ENCODE measurements at places on chromosomes 5 and 9.

GRCh38 chr5:65268525-65268924 is 213.2 kb downstream of the ADAMTS6 start:
- DNase-seq, result no peak
- no peaks in the 10 kb centered on the region for H3K27me3 ChIP-seq
- no peak overlapping the region for H3K4me3 ChIP-seq
- H3K36me3 ChIP-seq, result peaks cover 69% of the 10 kb centered on the region
- H3K27ac ChIP-seq, result no peak overlapping the region
- H3K4me1 ChIP-seq, result peaks cover 6% of the 10 kb centered on the region

- H3K27ac ChIP-seq, result no peak overlapping the region
- H3K4me3 ChIP-seq, result no peak overlapping the region
- H3K27me3 ChIP-seq, result no peaks in the 10 kb centered on the region
- H3K36me3 ChIP-seq, result no peaks in the 10 kb centered on the region
These were observed 700.3 kb downstream of the PTPRD start for GRCh38 chr9:9912459-9912858.

DNA sequence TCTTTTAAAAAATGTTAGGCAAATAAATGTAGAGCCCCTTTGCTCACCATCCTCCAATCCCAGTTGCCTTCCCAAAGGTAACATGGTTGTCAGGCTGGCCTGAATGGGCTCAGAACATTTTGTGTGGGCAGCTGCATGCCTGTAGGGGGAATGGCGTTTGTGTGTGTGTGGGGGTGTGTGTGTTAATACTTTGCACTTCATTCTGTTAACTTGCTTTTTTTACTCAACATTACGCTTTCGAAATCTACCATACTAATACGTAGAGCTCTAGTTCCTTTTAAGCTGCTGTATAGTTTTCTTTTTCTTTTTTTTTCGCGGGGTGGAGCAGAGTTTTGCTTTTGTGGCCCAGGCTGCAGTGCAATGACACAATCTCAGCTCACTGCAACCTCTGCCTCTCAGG is 14.0 kb downstream of the MYOZ3 start:
- no peaks in the 10 kb centered on the region for H3K27me3 ChIP-seq
- H3K36me3 ChIP-seq, result no peaks in the 10 kb centered on the region
- peaks cover 7% of the 10 kb centered on the region for H3K4me1 ChIP-seq
- H3K4me3 ChIP-seq, result no peak overlapping the region
- DNase-seq, result no peak

- H3K27ac ChIP-seq, result peak overlapping the region; percentile 73
- no peaks in the 10 kb centered on the region for H3K27me3 ChIP-seq
- peaks cover 46% of the 10 kb centered on the region for H3K4me1 ChIP-seq
- DNase-seq, result peak; percentile 63
- H3K4me3 ChIP-seq, result no peak overlapping the region
These were observed 75.6 kb downstream of the VCAN start for GRCh38 chr5:83547161-83547560.

- no peak overlapping the region for H3K4me3 ChIP-seq
- H3K4me1 ChIP-seq, result peaks cover 36% of the 10 kb centered on the region
- no peak overlapping the region for H3K27ac ChIP-seq
- no peaks in the 10 kb centered on the region for H3K36me3 ChIP-seq
- DNase-seq, result no peak
- no peaks in the 10 kb centered on the region for H3K27me3 ChIP-seq
These were observed 38.7 kb upstream of the ANGPTL2 start for GRCh38 chr9:127161081-127161624.

GRCh38 chr9:120862452-120862851 is 14.5 kb downstream of the PHF19 start:
- no peaks in the 10 kb centered on the region for H3K4me1 ChIP-seq
- H3K4me3 ChIP-seq, result no peak overlapping the region
- DNase-seq, result no peak
- 0 out of 2 replicates have a peak, but pooled peaks cover 4% of the 10 kb centered on the region for H3K36me3 ChIP-seq
- H3K27ac ChIP-seq, result no peak overlapping the region

GRCh38 chr5:81125959-81126358 is 107.2 kb upstream of the CKMT2 start:
- H3K4me1 ChIP-seq, result no peaks in the 10 kb centered on the region
- H3K36me3 ChIP-seq, result no peaks in the 10 kb centered on the region
- H3K27ac ChIP-seq, result no peak overlapping the region
- H3K4me3 ChIP-seq, result no peak overlapping the region
- no peak for DNase-seq

DNA sequence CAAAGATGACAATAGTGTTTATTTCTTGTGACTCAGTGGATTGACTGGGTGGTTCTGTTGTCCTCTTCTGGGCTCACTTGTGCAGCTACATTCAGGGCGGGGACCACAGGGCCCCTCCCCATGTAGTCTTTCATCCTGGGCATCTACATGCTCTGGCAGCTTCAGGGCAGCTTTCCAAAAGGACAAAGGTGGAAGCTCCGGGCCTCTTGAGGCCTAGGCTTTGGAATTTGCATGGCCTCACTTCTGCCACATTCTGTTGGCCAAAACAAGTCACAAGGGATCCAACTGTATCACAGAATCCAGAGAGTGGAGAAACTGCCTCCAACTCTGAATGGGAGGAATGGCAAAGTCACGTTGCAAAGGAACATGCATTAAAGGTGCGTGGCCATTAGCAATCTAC is 64.3 kb downstream of the ARHGAP26 start:
- no peak overlapping the region for H3K4me3 ChIP-seq
- H3K36me3 ChIP-seq, result no peaks in the 10 kb centered on the region
- peaks cover 19% of the 10 kb centered on the region for H3K4me1 ChIP-seq

DNA sequence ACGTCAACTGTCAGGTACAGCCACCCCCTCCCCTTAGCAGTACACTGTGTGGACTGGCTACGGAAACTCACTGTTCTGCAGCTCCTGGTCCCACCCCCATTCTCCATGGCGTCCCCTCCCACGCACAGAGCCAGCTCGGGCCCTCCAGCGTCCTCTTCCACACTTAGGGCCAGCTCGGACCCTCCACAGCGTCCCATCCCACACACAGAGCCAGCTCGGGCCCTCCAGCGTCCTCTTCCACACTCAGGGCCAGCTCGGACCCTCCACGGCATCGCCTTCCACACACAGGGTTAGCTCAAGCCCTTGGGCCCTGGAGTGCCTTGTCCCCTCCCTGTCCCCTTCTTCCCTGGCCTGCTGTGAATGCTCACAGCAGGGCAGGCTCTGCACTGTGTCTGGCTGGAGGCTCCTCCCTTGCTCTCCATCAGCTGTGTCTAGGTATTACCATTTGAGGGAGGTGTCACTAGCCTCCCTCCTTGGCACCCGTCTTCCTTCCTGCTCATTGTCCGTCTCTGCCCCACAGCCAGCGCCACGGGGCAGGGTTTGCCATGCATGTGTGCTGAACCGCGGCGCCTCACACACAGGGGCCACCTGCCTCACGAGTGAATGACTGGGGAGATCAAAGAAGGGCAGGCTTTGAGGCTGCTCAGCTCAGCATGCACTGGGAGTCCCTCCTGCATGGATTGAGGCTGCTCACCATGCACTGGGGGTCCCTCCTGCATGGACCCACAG is 78.5 kb upstream of the CACNA1B start:
- no peak overlapping the region for H3K27ac ChIP-seq
- DNase-seq, result no peak
- peaks cover 5% of the 10 kb centered on the region for H3K36me3 ChIP-seq
- no peaks in the 10 kb centered on the region for H3K4me1 ChIP-seq

GRCh38 chr5:171454549-171454948 is 35.1 kb downstream of the FGF18 start:
- no peak for DNase-seq
- no peak overlapping the region for H3K27ac ChIP-seq
- no peak overlapping the region for H3K4me3 ChIP-seq
- no peaks in the 10 kb centered on the region for H3K27me3 ChIP-seq

DNA sequence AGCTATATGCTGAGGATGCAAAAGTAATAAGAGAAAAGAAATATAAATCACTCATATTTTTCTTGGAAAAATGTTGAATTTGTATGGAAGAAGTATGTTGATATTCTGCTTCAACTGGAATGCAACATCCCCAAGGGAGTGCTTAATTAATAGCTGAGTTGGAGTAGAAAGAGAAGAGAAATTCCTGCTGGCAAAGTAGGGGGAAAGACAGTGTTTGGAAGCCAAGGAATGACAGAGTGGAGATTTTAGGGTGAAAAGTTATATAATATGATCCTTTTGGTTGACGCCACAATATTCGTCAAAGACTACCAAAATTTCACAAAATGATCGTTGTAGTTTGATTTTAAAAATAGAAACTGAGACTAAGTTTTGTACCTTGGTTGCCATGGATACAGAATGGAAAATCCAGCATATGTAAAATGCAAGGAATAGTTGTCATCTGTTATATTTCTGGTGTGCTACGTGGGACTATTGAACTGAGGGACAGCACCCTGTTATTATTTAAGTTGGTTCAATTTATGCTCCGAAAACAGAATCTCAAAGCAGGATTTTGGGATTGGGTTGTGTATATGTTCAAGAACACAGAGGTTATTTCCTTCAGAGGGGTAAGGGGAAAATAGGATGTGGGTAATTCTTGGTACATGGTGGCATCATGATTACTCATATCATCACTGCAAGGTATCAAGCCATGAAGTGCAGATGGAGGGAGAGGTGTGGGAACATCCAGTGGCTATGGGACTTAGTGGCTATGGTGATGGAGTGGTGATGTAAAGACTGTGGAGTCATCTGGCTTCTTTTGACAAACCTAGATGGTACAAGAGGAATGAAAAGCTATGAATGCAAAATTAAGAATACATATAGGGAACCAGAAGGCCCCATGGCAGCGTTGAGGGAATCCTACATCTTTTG is 61.0 kb downstream of the SUB1 start:
- H3K27me3 ChIP-seq, result no peaks in the 10 kb centered on the region
- no peak overlapping the region for H3K4me3 ChIP-seq
- H3K4me1 ChIP-seq, result peaks cover 10% of the 10 kb centered on the region
- DNase-seq, result no peak
- H3K27ac ChIP-seq, result no peak overlapping the region
- H3K36me3 ChIP-seq, result no peaks in the 10 kb centered on the region

DNA sequence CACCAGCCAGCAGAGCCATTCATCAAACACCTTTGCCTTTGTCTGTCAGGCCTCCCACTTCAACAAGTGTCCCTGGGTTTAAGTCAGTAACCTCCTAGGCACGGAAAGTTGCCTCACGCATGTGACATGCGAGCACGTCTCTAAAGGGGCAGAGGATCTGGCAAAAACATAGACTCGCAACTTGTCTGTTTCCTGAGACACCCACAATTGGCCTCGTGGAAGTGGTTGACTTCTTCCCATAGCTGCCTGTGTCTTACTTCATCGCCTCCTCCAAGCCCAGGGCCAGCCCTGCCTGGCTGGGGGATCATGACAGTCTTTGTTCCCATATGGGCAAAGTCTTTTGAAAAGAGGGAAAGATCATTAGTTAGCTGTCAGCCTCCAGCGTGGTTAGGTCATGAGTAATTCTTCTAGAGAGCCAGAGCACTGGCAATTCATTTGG is 35.5 kb upstream of the GLRX start:
- peak overlapping the region; percentile 70 for H3K4me3 ChIP-seq
- H3K36me3 ChIP-seq, result no peaks in the 10 kb centered on the region

DNA sequence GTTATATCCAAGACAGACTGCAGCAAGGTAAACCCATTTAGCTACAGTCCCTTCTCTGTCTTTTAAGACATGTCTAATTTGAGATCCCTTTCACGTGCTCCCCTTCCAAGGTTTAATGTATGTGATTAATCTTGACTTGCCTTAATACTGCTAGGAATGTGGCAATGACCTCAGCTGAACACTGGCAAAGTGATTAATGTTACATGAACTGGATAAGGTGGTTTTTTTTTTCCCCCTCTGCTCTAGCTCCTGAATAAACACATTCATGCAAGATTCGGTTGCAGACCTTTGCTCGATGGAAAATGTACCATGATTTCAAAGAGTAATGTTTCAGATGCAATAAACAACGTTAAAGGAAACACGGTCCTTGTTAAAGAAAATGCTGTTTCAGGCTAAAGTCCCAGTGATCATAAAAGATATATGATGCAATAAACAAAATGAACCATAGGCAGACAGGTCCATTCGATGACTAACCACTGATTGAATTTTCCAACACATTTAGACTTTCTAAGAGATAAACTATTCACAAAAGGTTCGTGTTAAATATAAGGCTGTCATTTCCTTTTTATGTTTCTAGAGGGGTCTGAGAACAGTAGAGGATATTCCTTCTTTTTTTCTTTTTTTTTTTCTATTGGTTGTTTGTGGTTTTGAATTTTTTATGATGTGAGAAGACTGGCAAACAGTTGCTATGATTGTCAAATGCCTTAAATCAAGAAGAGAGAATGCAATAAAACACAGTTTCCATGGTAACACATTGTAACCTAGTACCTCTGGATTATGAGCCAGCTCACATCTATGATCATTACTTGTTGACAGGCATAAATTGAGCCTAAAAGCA is 44.7 kb upstream of the ZNF608 start:
- H3K27ac ChIP-seq, result no peak overlapping the region
- no peaks in the 10 kb centered on the region for H3K36me3 ChIP-seq
- DNase-seq, result peak; percentile 17

GRCh38 chr5:134851307-134851923 is 5.6 kb downstream of the C5orf24 start:
- DNase-seq, result peak; percentile 70
- H3K4me3 ChIP-seq, result peak overlapping the region; percentile 18
- peaks cover 25% of the 10 kb centered on the region for H3K4me1 ChIP-seq

DNA sequence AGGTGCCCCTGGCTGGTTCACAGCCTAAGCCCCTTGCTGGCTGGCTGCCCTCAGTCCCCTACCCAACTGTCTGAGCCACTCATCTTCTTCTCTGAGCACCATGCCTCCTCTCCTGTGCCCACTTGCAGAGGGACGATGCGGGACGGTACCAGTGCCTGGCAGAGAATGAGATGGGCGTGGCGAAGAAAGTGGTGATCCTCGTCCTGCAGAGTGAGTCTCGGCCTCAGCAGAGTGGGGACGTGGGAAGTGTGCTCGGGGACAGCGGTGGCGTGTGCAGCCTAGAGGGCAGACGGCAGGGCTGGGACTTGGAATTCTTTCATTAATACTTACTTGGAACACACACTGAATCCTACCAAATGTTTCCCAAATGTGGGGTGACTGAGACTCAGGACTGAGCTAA is 34.3 kb upstream of the ASS1 start:
- H3K27me3 ChIP-seq, result peaks cover 4% of the 10 kb centered on the region
- H3K27ac ChIP-seq, result no peak overlapping the region
- DNase-seq, result no peak
- no peaks in the 10 kb centered on the region for H3K4me1 ChIP-seq

- peaks cover 68% of the 10 kb centered on the region for H3K36me3 ChIP-seq
- peaks cover 3% of the 10 kb centered on the region for H3K4me1 ChIP-seq
- no peaks in the 10 kb centered on the region for H3K27me3 ChIP-seq
- no peak for DNase-seq
These were observed 5.7 kb upstream of the PCYOX1L start for GRCh38 chr5:149352169-149352568.

- H3K27ac ChIP-seq, result no peak overlapping the region
- H3K4me3 ChIP-seq, result no peak overlapping the region
- DNase-seq, result no peak
- H3K4me1 ChIP-seq, result peaks cover 15% of the 10 kb centered on the region
- peaks cover 2% of the 10 kb centered on the region for H3K27me3 ChIP-seq
These were observed 35.0 kb downstream of the TLR4 start for GRCh38 chr9:117739206-117739605.

- H3K27me3 ChIP-seq, result no peaks in the 10 kb centered on the region
- no peaks in the 10 kb centered on the region for H3K36me3 ChIP-seq
- peak overlapping the region; percentile 97 for H3K27ac ChIP-seq
- peaks cover 54% of the 10 kb centered on the region for H3K4me1 ChIP-seq
- H3K4me3 ChIP-seq, result peak overlapping the region; percentile 74
These were observed 94.4 kb upstream of the IFNE start for GRCh38 chr9:21576331-21577189.

- no peak overlapping the region for H3K27ac ChIP-seq
- H3K36me3 ChIP-seq, result no peaks in the 10 kb centered on the region
- peak; percentile 43 for DNase-seq
- H3K4me1 ChIP-seq, result no peaks in the 10 kb centered on the region
- no peaks in the 10 kb centered on the region for H3K27me3 ChIP-seq
These were observed 224.1 kb upstream of the DAB2 start for GRCh38 chr5:39648848-39649227.

Measured in GM23248 (cell line).